ENCODE measurements at places on chromosomes 1 and 21.

DNA sequence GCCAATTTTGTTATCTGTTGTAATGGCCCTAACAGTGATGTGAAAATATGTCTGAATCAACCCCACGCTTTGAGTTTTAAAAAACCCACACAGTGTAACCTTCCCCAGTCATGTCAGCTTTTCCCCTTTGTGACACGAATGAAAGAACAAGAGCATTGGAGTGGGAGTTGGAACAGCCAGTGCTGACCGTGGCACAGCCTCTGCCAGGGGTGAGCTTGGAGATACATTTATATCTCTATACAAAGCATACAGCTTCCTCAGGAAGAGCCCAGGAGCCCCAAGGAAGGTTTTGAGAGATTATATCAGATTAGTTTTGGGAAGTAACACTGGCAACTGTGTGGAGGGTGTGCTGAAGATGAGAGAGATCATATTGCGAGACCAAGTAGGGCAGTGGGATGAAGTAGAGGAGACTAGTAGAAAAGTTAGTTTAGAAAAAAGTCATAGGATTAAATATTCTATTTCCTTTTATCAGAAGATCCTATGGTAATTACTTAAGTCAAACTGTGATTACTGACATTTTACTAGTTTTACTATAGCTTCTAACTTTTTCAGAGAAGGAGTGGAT, 15.9 kb downstream of the LRRC8B start:
- DNase-seq = no peak

GRCh38 chr1:64983110-64983509, 16.8 kb upstream of the JAK1 start:
- DNase-seq = no peak

- no peak for DNase-seq
Observed at GRCh38 chr21:15964236-15964855, 234.6 kb downstream of the USP25 start.

- no peak for DNase-seq
Observed at GRCh38 chr1:182118851-182119250, 57.3 kb upstream of the ZNF648 start.

DNA sequence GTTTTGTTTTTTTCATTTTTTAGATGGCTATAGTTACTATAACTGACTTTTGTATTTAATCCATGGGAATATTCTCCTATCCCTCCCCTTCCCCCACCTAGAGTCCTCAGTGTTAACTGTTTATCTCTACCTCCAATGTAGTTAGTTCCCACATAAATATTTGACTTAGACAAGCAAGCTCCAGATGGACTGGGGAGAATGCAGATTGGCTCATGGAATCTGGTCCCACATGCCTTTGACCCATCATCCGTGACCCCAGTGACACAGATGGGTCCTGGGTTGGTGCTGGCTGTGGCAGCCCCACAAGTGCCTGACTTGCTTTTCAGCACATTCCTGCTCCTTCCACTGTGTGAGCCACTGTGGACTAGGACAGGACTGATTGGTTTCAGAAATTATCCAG, 41.8 kb downstream of the ATP2B4 start:
- no peak for DNase-seq

- DNase-seq = no peak
Observed at GRCh38 chr1:3780901-3781300, 8.4 kb downstream of the SMIM1 start.

DNA sequence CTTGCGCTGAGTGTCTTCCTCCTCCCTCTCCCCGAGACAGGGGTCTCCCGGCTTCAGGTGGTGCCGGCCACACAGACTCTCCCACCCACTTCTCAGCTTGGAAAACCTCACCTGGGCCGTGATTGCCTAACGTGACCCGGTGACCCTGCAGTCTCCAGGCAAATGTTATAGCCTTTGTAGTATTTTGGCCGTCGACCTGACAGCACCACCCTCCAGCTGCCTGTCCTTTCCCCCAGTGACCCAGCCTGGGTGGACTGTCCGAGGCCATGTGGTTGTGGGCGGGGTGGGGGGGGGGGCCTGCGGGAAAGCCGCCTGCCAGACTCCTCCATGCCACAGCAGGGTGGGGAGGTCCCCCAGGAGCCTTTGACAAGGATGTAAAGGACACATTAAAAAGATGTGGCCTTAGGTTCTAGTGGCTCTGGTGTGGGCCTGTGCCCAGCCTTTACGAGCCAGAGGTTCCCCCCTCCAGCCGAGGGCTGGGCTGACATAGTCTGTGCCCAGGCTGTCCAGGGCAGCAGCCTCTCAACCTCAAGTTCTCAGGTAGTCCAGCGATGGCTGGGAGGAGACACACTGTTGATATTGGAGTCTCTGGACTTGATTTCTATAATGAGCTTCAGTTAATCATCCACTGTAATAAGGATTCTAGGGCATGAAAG, 8.1 kb downstream of the TOR3A start:
- no peak for DNase-seq

DNA sequence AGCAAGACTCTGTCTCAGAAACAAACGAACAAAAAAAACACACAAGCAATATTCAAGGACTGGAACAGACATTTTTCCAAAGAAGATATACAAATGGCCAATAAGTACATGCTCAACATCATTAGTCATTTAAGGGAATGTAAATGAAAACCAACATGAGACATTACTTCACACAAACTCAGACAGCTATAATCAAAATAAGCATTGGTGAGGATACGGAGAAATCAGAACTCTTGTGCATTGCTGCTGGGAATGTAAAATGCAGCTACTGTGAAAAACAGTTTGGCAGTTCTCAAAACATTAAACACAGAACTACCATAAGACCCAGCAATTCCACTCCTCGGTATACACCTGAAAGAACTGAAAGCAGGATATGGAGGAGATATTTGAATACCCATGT, 15.4 kb downstream of the NOL9 start:
- no peak for DNase-seq

- DNase-seq = no peak
Observed at GRCh38 chr1:70685300-70686286, 274.5 kb downstream of the CTH start.

DNA sequence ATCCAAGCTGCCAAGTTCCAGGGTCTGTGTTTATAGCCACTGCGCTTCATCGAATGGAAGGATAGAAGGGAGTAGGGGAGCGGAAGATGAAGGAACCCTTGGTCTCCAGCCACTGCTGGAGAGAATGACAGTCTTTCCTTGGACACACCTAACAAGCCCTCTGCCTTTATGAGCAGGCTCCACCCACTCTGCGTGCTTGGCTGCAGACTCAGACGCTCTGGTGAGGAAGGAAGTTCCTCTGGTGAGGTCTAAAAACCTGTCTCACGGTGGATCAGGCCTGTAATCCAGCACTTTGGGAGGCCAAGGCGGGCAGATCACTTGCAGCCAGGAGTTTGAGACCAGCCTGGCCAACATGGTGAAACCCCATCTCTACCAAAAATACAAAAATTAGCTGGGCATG, 55.4 kb downstream of the MATN1 start:
- DNase-seq = no peak

DNA sequence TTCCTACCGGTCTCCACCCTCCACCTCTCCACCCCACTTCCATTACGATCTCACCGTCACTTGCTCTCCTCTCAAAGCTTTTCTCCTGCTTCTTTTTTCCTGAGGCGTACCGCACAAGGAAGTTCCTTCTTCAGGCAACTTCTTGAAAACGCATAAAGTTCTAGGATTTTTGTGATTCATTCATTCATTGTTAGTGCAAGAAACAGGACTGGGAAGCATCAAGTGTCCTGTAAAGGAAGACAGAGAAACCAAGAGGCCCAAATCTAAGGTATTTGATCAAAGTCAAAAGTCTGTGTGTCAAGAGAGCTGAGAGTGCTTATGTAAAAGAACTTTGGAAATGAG, 1.3 kb upstream of the RCC2 start:
- no peak for DNase-seq

- no peak for DNase-seq
Observed at GRCh38 chr1:95467036-95467435, 233.0 kb downstream of the RWDD3 start.

GRCh38 chr1:86259390-86259789, 102.8 kb upstream of the COL24A1 start:
- no peak for DNase-seq

DNA sequence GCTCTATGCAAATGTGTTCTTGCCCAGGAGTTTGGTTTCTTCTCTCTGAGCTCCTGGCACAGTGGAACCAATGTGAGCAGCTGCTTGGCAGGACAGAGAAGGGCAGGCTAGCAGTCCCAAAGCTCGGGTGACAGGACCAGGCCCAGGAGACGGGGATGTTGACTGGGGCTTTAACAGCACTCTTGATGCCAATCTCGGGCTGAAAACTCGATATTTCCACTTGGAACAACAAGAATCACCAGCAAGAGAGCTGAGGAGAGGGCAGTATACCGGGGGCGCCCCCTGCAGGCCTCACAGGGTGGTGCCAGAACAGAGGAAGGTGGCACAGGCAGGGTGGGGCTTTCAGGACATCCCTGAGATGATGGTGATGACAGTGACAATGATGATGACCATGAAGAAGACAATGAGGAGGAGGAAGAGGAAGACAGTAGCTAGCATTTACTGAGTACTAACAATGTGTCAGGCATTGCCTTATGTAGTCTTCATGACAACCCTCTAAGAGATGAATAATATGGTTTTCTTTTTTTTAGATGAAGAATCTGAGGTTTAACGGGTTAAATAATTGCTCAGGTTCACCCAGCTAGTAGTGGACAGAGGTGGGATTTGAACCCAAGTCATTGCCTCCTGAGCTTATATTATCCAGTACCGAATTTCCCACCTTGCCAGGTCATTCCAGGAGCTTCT, 2.7 kb upstream of the KCNJ9 start:
- DNase-seq = no peak

DNA sequence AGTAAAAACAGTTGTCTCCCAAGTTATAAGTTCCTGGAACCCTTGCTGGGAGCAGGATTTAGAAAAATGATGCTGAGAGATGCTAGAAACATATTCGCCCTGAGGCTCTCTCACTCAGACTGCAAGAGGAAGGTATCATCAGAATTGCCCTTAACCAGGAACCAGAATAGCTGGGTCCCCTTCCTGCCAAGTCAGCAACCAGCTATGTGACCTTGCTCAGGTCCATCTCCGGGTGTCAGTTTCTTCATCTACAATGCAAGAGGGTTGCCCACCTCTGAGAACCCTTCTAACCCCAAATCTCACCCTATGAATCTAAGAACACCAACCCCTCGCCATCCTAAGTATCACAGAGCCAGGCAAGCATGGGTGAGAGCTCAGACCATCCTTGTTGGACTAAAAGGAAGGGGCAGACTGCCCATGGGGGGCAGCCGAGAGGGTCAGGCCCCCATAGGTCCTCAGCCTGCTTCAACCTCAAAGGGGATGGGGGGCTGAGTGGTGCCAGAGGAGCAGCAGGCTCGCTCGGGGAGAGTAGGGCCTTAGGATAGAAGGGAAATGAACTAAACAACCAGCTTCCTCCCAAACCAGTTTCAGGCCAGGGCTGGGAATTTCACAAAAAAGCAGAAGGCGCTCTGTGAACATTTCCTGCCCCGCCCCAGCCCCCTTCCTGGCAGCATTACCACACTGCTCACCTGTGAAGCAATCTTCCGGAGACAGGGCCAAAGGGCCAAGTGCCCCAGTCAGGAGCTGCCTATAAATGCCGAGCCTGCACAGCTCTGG, 390 bp upstream of the S100A9 start:
- peak; percentile 43 for DNase-seq

GRCh38 chr1:232273011-232273410, 356.9 kb downstream of the SIPA1L2 start:
- DNase-seq = no peak

GRCh38 chr1:75579046-75579445, 31.9 kb downstream of the SLC44A5 start:
- no peak for DNase-seq

DNA sequence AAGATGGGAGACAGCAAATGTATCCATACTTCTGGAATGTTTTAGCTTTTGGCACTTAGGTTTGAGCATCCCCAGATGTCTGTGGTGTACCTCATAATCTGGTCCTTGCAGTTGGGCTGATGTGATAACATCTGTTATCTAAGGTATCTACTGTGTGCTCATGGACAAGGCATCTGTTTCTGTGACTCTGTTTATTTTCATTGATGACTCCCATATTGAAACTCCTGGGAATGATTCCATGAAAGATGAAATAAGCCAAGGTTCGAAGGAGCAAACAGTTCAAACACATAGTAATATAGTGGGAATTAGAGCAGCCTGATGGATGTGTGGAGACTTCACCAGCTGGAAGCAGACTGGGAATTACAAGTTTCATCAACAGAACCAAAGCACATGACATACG, 20.7 kb upstream of the TRIM45 start:
- DNase-seq = no peak

- DNase-seq = no peak
Observed at GRCh38 chr1:75423616-75424015, 187.3 kb downstream of the SLC44A5 start.

DNA sequence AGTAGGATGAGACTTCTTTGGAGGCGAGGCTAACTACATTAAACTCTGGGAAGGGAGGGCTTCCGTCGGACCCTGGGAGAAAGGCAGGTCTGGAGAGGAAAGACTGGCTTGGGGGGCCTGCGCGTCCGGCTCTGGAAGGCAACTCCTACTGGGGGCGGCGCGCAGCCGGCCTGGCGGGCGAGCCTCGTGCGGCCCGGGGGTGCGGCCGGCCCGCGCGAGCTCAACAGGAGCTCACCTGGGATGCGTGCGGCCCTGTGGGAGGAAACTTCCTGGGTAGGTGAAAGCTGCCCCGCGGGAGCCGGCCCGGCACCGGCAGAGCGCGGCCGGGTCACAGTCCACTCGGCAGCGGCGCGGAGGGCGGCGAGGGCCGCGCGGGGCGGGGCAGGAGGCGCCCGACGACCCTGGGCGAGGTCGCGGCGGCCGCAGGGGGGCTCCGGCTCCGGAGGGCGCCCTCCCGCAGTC, 449 bp downstream of the EPS15 start:
- no peak for DNase-seq

- DNase-seq = no peak
Observed at GRCh38 chr1:45493116-45493697, 2.2 kb upstream of the TESK2 start.

DNA sequence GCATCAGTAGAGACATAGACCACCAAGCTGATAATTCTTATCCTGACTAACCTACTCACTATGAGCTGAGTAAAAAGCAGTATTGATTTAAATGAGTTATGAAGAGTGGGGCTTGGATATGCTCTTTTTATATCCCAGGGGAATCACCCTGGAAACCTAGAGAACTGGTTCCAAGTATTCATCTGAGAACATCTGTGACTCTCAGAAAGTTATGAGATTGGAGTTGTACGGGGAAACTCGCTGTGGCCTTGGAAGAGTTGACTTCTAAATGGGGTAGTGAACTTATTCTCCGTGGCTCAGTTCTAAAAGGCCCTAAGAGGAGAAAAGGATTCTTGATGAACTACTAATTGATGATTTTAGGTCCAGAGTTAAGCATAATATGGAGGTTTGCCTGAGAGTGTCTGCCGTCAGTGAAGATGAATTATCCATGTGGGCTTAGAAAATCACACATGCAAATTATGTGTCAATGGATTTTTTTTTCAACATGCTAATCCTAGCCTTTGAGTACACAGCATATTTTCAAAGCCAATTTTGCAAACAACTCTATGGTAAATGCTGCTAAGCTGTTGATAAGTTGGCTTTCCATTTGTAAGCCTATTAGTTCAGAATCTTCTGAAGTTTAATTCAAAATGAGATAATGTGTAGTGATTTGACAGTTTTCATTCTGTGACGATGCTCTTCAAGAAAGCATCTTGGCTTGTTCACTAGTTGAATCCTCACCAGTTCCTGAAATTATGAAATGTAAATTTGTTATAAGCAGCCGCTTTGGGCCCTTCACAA, 122.7 kb downstream of the FGGY start:
- DNase-seq = no peak

- DNase-seq = no peak
Observed at GRCh38 chr1:53219711-53220110, 723 bp downstream of the CZIB start.

Measured in esophagus squamous epithelium (tissue), 5 donors.